ENCODE measurements at places on chromosomes 4 and X. TPM values are rescaled to one million over a fixed set of nuclear protein-coding genes. Genes with fewer than 3 reads are reported as not detected.

Gene RASL11B
- total RNA-seq, result 0.76 TPM

Gene ARMCX4
- 11.3 TPM for total RNA-seq

DNA sequence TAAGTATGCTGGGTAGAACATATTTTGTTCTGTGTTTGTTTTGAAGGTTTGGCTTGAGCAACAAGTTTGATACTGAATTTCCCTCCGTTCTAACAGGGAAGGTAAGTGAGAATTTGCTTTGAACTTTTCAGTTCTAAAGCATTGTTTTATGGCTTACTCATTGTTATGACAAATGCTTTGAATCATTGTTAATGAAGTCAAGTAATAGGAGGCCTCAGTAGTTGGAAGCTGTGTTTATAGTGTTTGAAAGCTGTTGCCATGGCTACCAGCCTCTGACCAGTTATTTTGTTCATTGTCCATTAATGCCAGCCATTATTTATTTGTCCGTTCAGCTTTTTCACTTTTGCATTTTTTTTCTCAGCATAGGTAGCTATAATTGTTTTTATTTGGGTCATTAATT is 14.4 kb downstream of the CHIC1 start:
- ATAC-seq, result no peak

- ATAC-seq, result no peak
Observed at GRCh38 chrX:33128048-33128805, 83.1 kb downstream of the DMD start.

GRCh38 chr4:172716291-172716690 is 452.3 kb upstream of the GALNT7 start:
- ATAC-seq, result no peak

DNA sequence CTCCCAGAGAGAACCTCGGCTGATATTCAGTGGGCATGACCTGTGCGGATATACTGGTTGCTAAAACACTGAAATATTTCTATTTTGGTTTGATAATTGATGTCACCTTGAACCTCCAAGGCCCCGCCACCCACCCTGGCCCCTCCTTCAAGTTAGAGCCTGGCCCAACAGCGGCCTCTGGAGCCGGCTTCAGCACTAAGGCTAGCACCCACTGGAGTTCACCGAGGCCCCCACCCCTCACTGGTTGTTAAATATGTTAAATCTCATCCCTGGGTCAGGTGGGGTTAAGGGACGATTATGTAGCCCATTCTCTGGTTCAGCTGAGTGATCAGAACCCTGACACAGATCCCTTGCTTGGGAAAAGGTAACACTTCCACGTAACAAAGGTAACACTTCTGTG is 24.3 kb downstream of the SEL1L3 start:
- no peak for ATAC-seq

GRCh38 chr4:126664839-126665238 is 967.9 kb upstream of the INTU start:
- ATAC-seq, result no peak

GRCh38 chr4:7192252-7193029 is at the start of gene SORCS2:
TSS of gene SORCS2 (plus strand) at chr4:7192538.
- peak; percentile 57 for ATAC-seq

DNA sequence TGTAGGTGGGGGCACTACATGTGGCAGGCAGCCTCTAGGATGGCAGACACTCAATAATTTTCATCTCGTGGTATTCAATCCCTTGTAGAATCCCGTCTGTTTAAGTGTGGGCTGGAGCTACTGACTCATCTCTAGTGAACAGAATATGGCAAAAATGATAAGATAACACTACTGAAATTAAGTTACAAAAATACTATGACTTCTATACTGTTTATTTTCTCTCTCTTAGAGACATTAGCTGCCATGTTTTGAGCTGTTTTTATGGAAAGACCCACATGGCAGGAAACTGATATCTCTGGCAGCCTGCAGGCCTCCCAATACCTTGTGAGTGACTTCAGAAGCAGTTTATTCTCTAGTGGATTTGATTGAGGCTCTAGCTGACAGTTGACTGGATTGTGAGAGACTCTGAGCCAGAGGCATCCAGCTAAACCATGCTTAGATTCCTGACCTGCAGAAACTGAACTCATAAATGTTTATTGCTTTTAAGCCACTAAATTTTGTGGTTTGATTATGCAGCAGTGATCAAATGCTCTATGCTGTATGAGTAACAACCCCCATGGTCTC is 298.8 kb upstream of the CTSO start:
- ATAC-seq, result no peak

DNA sequence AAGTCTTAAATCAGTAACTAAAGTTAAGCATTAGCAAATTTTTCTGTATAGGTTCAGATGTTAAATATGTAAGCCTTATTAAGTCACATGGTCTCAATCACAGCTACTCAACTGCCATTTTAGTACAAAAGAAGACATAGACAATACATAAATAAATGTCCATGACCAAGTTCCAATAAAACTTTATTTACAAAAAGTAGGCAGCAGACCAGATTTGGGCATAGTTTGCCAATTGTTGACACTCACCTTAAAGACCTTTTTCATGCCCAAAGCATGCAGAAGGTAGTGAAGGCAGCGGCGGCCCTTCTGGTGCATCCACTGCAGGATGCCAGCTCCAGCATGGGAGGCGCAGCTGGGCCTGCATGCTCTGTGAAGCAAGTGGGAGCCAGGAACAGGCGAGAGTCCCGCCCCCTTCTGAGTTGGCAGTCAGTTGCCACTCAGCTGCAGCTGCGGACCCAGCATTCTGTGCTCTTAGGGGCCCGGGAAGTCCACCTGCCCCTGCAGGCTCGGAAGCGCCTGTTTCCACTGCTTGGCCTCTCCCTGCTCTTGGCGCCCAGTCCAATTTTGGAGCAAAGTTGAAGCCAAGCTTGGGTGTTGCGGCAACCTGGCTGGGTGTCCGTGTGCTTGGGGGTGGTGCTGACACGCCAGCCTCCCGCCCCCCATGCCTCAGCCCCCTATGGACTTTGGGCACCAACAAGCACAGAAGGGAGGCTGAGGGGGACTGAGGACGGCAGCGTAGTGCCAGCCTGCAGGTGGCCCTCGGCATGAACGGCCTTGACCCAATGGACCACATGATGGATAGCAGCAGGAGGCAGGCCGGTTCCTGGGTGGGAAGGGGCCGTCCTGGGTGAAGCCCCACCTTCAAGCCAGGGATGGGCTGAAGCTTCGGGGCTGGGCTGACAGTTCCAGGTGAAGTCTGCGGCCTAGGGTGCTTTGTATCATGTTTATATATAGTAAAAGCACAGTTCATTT is 42.4 kb upstream of the PABPC4L start:
- no peak for ATAC-seq

- ATAC-seq, result no peak
Observed at GRCh38 chr4:112348488-112349158, 51.5 kb downstream of the ALPK1 start.

- ATAC-seq, result no peak
Observed at GRCh38 chr4:18039113-18039512, 17.6 kb upstream of the LCORL start.

GRCh38 chr4:20944451-20944850 is 244.2 kb downstream of the PACRGL start:
- no peak for ATAC-seq

GRCh38 chr4:113827285-113827684 is 65.7 kb upstream of the CAMK2D start:
- no peak for ATAC-seq

All from activated T-helper 17 cell treated with anti-CD3 and anti-CD28 coated beads, Interleukin-2, amount 50 U/mL, for 72 hours (primary cell).